ENCODE measurements at places on chromosomes 5 and 9.

DNA sequence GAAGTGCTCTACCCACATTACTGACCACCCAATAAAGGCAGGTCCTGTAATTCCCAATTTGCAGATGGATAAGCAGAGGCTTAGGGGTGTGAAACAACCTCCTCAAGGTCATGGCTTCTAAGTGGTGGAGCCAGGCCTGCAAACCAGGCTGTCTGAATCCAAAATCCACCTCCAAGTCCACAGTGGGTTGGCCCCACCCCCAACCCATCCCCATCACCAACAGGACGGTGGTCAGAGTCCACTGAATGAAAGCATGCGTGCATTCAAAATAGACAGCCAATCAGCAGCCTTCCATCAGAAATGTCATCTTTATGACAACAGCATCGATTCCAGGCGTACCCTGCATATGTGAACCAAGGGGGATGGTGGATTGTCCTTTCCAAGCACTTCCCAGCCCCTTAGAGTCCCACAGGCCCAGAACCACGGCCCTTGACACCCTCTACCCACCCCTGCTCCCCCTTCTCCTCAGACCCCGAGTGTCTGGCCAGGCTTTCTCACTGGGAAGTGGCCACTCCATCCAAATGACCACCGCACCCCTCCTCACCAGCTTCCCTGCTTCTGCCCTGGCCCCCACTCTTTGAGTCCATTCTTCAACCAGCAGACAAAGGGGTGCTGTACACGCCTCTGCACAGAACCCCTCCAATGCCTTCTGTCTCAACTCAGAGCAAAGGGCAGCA is 133.1 kb downstream of the KCNIP1 start:
- no peak for DNase-seq

GRCh38 chr9:34452568-34452967 is 5.8 kb downstream of the FAM219A start:
- DNase-seq: no peak

DNA sequence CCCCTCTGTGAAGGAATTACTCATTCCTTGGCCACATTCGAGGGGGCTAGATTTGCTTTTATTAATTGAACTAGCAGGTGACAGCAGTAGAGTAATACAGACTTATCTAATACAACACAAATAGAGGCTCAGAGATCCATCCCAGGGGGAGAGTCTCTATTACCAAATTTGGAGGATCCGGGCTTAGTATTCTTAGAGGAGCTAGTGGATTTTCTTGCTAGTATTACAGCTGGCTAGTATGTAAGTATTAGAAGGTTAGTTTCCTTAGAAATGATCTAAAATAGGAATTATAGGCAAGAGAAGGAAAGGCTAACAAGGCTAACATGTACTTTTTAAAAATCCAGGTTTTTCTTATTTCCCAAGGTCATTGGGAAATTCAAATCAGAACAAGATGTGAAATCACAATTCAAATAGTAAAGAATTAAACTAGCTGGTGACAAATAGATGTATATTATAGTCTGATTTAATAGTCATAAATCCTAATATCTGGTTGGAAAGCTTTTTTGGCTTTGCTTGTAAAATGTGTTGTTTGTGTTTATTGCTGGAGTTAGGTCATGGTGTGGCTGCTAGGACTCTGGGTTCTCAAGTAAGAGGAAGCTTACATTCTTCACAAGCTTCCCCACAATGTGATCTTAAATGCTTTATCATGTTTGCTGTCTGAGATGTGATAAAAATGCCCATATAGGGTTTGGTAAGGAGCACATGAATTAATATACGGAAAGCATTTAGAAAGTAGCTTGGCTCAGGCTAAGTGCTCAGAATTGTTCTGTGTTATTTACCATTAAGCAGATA is 160.4 kb upstream of the MPDZ start:
- DNase-seq: no peak

- DNase-seq: no peak
Measured at GRCh38 chr5:64570395-64570996, 64.7 kb downstream of the RGS7BP start.

DNA sequence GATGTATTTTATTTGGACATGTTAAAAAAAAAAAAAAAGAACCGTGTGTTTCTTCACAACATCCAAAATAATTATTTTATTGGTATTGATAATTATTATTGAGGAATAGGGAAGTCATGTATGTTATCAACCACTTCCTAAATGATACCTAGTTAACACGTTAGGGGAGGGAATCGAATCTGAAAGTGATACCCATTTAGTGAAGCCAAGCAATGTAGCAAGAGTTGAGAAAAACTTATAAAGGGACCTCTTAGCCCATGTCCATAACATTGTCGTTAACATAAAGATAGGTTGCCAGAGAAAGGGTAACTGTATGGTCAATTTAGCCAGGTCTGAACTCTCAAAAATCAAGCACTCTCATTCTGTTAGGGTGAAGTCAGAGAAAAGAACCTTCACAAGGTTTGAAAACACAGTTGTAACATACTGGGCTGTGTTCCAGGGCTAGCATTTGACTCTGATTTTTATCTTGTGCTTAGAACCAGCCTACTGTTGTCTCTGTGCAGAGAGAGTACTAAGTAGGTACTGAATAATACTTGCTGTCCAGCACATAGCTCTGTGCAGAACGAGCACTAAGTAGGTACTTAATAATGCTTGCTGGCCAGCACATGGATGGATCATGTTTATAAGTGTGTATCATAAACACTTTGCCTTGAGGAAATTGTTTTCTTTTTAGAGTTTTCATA is 60.4 kb downstream of the GHR start:
- DNase-seq: no peak

DNA sequence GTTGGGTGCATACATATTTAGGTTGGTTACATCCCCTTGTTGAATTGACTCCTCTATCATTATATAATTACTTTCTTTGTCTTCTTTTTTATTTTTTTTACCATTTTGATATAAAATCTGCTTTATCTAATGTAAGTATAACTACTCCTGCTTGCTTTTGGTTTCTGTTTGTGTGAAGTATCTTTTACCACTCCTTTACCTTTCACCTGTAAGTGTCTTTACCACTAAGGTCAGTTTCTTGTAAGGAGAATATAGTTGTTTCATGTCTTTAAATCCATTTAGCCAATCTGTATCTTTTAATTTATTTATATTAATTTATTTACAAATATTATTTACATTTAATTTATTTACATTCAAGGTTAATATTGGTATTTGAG is 33.0 kb downstream of the INSL4 start:
- no peak for DNase-seq

DNA sequence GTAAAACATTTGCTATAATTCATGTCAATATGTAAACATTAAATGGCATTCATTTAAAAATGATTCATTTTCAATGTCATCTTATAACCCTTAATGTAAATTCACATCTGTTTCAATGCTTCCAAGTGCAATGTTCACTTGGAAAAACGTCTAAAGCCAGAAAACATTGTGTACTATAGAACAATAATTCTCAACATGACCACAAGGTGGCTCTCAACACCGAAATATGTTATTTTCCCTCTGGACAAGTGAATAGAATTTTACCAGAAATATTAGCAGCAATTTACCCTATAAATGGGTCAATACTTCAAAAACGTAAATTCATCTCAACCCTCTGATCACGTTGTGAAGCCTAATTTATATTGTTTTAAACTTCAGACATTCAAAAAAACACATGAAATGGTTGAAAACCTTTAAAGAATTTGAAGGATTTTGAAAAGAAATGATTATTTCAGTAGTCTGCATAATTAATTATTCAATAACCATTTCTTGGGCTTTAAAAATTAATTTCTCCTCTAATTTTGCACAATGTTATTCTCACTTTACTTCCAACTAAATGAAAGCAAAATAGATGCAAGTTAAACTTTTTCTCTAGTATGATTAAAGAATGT is 11.0 kb downstream of the CDH10 start:
- DNase-seq: no peak

- DNase-seq: no peak
Measured at GRCh38 chr5:96920744-96921355, 15.0 kb upstream of the LNPEP start.

DNA sequence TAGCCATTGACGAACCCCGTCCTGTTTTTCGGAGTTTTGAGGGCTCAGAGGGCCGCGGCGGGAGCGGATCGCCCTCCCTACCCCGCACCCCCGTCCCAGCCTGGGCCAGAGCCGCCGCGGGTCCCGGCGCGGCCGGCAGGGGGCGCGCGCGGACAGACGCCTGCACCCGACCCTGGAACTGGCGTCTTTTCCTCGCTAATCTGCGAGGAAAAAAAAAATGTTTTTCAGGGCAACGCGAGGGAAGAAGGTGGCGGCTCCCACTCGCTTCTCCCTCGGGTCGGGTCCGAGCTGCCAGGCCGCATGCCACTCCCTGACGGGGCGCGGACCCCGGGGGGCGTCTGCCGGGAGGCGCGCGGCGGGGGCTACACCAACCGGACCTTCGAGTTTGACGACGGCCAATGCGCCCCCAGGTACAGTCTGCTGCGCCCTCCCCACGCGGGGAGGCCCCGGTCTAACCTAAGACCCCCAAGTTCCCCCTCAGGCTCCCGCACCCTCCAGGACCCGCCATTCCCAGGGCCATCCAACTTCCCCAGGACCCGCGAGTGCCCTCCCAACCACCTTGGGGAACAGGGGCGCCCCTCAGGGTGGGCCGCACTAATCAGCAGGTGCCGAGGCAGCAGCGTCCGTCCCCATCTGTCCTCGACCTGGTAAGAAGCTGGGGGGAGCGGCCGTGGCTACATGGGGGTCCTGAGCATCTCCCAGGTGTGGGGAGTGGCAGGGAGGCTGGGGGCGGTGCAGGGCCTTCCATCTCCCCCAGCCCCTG is at the start of gene KCNT1:
KCNT1 (plus strand) TSS at position 227 of the 763 bp plus-strand sequence; CDS start at position 301, 74 bp downstream.
- DNase-seq: no peak

DNA sequence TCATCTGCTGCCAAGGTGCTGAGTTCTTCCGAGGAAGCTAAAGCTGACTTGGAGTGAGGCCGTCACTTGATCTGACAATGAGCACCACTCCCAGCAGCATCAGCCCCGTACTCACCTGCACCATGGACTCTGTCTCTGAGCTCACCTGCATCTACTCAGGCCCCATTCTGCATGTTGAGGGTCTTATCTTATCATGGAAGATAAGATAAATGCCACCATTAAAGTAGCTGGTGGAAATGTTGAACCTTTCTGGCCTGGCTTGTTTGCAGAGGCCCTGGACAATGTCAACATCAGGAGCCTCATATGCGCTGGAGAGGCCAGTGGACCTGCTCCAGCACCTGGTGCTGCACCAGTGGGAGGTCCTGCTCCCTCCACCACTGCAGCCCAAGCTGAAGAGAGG is 35.0 kb upstream of the HMGCS1 start:
- no peak for DNase-seq

- no peak for DNase-seq
Measured at GRCh38 chr5:100546001-100546400, 10.8 kb downstream of the FAM174A start.

GRCh38 chr5:24391816-24392215 is 253.0 kb downstream of the CDH10 start:
- DNase-seq: no peak

- no peak for DNase-seq
Measured at GRCh38 chr9:131969469-131969989, 110.1 kb downstream of the MED27 start.

GRCh38 chr9:83047839-83048775 is 14.8 kb downstream of the RASEF start:
- no peak for DNase-seq

- DNase-seq: no peak
Measured at GRCh38 chr5:143019614-143020515, 249.7 kb downstream of the ARHGAP26 start.

GRCh38 chr5:167899490-167900070 is 391.9 kb upstream of the WWC1 start:
- no peak for DNase-seq

DNA sequence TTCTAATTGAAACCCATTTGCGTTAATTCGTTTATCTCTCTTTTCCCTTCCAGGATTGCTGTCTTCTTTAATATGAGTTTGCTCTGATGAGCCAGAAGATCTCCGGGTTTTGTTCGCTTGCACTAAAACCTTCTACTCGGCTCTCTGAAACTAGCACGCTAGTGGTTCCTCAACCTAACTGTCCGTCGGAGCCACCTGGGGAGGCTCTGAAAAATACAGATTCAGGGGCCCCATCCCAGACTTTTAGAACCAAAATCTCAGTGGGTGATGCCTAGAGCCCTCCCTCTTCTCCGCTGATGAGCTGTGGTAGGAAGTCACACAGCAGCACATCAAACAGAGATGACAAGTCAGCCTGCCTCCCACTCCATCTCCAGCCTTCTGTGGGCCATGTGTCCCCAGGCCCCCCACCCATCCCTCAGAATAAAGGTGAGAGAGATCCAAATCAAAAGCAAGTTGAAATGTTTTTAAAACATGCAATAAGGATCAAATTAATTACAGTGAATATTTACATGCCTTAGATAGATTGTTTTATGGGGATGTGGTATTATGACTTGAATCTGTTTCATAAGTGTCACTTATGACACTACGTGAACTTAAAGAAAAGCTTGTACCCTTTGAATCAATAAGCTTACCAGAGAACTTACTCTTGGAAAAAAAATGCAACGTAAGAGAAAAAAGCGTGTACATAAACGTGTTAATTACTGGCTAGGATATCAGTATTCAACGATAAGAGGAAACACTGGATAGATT is 16.4 kb downstream of the FCN2 start:
- DNase-seq: no peak

DNA sequence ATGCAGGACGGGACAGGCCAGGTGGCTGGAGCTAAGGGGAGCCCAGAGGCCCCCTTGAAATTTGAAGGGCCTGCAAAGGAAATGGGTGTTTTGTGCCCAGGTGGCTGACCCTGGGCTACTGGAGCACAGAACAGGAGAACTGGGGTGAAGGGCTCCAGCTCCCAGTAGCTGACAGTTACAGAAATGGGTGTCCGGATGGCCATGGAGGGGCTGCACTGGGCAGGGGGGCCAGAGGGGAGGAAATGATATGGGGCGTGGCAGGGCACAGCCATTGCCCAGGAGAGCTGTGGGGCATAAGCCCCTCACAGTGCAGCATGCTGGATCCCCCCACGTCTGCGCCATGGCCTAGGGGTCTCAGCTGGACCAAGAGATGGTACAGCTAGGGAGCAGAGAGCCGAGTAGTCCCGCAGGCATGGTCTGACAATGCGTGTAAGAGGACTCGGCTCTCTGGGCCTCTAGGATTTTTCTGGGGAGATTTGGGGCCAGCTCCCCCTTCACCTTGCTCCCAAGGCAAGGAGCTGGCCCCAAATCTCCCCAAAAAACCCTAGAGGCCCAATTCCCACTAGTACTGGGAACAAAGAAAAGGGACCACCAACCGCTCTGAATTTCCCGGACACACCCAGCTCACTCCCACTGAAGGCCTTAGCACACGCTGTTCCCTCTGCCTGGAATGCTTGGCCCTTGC is 7.9 kb upstream of the CARD19 start:
- DNase-seq: no peak

DNA sequence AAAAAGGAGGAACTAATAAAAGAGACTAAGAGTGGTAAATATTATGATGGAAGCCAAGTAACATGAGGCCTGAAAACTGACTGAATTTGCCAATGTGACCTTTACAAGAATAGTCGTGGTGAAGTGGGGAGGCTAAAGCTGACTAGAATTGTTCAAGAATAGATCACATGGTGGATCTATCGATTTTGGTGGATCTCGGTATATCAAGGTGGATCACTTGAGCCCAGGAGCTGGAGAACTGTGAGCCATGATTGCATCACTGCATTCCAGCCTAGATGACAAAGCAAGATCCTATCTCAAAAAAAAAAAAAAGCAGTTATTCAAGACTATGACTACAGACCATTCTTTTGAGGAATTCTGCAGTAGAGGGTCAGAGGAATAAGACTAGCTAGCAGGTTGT is 15.1 kb downstream of the ERMP1 start:
- DNase-seq: no peak

Measured in stimulated activated CD8-positive, alpha-beta memory T cell treated with anti-CD3 and anti-CD28 coated beads, Interleukin-4, amount 100 ng/mL, for 1 hour (primary cell).